ENCODE measurements at places on chromosomes 12 and 14. TPM values are rescaled to one million over a fixed set of nuclear protein-coding genes. Genes with fewer than 3 reads are reported as not detected.

- DNase-seq, result no peak
Measured at GRCh38 chr12:114530417-114530816, 124.5 kb upstream of the TBX5 start.

DNA sequence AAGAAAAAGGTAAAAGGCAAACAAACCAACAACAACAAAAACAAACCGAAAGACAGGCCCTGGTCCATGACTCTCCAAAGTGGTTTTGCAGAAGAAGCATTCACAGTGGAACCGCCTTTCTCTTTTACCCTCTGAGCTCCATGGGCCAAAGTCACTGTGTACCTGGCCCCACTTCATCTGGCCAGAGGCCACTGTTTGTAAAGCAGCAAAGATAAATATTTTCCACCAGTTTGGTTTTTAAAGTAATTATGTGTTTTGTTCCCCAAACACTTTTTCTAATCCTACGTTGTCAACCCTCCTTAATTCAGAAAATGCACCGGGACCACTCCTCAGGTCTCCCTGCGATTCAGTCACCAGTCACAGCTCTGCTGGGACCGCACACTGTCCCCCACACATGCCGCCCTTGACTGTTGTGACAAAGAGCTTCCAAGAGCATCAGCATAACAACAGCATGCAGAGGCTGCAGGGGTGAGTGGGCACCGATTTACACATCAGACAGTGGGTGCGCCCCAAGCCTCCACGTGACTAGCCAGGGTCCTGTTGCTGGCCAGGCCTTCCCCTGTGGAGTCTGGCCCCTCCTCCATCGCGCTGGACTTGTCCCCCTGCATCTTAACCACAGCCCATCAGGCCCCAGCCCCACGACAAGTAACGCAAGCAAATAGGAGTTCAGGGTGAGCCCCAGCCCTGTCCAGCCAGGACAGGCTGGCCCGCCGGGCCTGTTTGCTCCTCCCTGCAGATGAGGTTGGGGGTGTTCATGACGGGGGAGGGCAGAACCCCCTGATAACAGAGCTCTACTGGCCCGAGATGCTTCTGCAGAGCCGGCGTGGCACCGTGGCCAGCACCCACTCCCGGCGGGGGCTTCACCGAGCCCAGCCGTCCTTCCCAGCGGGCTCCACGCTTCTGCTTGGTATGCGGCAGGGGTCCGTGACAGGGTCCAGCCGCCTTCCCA lies 65.2 kb upstream of the DIO3 start:
- peak; percentile 73 for DNase-seq

GRCh38 chr14:39755269-39755878 lies 323.1 kb upstream of the FBXO33 start:
- DNase-seq, result no peak

DNA sequence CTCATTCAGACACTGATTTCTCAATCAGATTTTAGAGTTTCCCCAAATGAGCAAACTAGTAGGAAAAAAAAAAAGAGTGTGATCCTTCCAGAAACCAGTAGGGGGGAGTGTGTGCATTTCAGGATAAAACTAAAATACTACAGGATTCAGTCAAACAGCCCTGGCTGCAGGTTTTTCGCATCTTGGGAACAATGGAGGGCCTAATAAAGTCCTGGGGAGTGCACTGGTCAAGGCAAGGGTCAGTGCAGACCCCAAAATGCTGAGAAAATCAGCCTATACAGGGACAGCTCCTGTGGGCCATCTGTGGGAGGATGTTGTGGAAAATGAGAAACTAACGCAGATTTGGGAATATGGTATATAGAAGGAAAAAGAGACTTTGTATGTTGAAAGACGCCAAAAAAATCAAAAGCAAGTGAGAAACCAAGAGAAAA lies 22.2 kb upstream of the ABCD4 start:
- peak; percentile 73 for DNase-seq

GRCh38 chr14:71524320-71524982 lies 407.8 kb upstream of the RGS6 start:
- DNase-seq, result no peak

DNA sequence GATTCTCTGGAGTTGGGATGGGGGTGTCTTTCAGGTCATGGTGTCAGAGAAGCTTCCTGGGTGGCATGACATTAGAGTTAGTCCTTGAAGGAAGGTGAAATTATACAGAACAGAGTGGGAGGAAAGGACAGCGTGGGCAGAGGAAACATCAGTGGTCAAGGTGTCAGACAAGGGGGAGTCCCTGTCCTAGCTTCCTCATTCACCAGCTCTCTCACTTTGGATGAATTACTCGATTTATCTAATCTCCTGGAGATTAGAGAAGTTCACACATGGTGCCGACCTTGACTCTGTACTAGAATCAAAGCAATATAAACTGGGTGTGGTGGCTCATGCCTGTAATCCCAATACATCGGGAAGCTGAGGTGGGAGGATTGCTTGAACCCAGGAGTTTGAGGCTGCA lies 492.9 kb downstream of the VRK1 start:
- no peak for DNase-seq

DNA sequence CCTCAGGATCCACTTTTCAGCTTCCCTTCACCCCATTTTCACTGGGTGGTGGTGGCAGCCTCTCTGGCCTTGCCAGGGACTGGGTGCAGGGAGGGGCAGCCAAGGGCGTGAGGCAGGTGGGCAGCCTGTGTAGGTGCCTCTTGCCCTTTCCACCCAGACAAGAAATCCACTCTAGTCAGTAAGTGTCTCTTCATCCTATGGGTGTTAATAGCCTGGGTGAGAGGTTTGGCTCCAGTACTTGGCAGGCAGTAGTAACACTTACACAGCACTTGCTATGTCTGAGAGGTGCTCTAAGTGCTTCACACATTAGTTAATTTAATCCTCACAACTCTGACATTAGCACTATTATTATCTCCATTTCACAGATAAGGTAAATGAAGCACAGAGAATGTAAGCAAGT lies 171.9 kb downstream of the EMP1 start:
- no peak for DNase-seq

DNA sequence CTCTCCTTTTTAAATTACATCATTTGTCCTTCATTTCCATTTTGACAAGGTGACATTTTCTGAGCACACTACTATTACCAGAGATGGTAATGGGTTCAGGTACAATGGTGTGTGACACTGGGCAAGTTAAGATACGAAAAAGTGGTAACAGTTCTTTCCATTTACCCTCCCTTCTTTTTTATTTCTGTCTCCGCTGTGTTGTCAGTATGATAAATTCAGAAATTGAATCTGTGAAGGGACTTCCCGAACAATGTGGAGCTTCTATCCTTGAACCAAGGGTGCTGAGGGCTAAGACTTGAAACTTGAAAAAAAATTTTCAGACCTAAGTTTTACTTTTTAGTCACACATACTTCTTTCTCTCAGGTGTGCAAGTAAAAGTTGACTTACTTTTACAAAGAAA lies 103.7 kb downstream of the ERC1 start:
- no peak for DNase-seq

GRCh38 chr12:50765095-50765911 lies 1.4 kb downstream of the ATF1 start:
- peak; percentile 66 for DNase-seq

- no peak for DNase-seq
Measured at GRCh38 chr12:3304436-3305165, 186.4 kb upstream of the PRMT8 start.

GRCh38 chr12:102429211-102430154 lies 50.9 kb downstream of the IGF1 start:
- DNase-seq, result no peak

GRCh38 chr12:67299526-67299925 lies 30.4 kb downstream of the CAND1 start:
- no peak for DNase-seq

- DNase-seq, result no peak
Measured at GRCh38 chr12:84506282-84506681, 406.3 kb downstream of the SLC6A15 start.

GRCh38 chr12:109927622-109928021 lies 27.5 kb downstream of the TCHP start:
- peak; percentile 87 for DNase-seq

GRCh38 chr12:78119351-78119918 lies 288.7 kb downstream of the NAV3 start:
- DNase-seq, result no peak

GRCh38 chr14:100824091-100824551 lies 1.8 kb upstream of the MEG3 start:
- DNase-seq, result peak; percentile 94

GRCh38 chr12:6724409-6724797 lies 557 bp downstream of the COPS7A start:
- DNase-seq, result no peak

GRCh38 chr12:124282287-124282686 lies 12.6 kb upstream of the RFLNA start:
- no peak for DNase-seq

DNA sequence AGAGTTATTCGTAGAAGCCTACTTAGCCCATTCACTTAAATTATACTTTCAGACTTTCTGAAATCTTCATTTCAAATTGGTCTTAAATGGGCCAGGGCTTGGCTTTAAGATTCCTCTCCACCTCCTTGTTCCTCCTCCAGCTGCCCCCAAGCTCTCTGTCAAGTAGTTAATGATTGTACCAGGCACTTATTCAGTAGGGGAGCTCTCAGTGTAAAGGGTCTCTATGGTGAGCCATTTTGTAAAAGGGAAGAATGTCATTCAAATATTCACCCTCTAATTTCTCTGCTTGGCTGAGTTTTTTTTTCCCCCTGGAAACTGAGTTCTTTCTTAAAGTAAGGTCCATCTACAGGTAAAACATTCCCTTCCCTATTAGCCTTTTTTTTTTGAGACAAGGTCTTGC lies 96.6 kb downstream of the SUDS3 start:
- DNase-seq, result no peak

CLEC4C gene
- not detected for total RNA-seq

GALNT8 gene
- total RNA-seq, result 4.1 TPM

CMKLR1 gene
- 0.92 TPM for total RNA-seq

PARPBP gene
- total RNA-seq, result 33.5 TPM

GDF3 gene
- total RNA-seq, result 144 TPM

CIDEB gene
- not detected for total RNA-seq

RPS6KA5 gene
- total RNA-seq, result 1.1 TPM

TMTC3 gene
- 35.4 TPM for total RNA-seq

FKBP4 gene
- total RNA-seq, result 147 TPM

TAC3 gene
- total RNA-seq, result 1.00 TPM

PRMT5 gene
- 86.7 TPM for total RNA-seq

BDKRB2 gene
- total RNA-seq, result 1.3 TPM

ANO4 gene
- total RNA-seq, result 1.3 TPM

All from H7 (cell line).